ENCODE measurements at places on chromosomes 4 and X. TPM values are rescaled to one million over a fixed set of nuclear protein-coding genes. Genes with fewer than 3 reads are reported as not detected.

DNA sequence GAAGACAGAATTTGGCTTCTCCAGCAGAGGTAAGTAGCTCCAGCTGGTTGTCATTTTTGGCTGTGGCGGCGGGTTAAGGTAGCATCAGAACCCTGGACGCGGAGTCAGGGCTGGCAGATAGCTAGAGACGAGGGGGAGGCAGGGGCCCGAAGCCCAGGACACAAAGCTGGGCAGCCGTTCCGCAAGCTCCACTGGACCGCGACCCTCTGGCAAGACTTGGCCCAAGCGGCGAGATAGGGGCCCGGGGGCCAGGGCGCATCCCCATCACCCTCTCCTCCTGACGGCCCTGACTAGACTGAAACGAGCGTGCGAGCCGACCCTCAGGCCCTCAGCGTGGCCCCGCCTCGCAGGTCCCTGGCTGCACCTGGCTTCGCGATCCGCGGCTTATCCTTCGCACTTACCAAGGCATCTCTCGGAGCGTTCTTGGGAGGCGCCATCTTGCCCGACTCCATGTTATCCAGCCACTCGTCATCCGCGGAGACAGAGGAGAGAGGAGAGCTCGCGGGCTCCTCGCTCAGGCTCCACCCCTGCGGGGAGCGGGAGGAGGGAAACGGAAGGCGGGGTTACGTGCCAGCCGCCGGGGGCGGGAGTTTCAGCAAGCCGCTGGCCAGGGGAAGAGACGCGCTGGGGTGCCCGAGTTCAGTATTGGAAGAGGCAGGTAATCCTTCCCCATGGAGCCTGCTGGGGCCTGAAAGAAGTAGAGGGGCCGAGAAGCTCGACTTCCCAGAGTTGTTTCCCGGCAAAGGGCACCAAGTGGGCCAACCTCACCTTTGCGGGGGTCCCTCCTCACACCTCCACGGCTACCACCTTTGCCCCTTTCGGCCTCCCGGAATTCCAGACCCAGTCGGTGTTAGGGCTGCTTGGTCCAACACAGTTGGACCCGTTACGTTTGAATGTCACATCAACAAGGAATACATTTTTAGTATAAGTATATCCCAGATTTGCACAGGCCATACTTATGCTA lies at the start of gene TAF9B:
Gene TAF9B, minus strand, starts transcription at position 491 of the 964 bp plus-strand sequence. Its CDS starts 39 bp downstream, at position 452.
- H3K27ac ChIP-seq = no peak within 1 kb of the TSS
- no peaks in the 10 kb centered on the region for H3K27me3 ChIP-seq
- peak; percentile 93 for DNase-seq
- no peak within 1 kb of the TSS for H3K4me3 ChIP-seq
- H3K4me1 ChIP-seq = no peaks in the 10 kb centered on the region

DNA sequence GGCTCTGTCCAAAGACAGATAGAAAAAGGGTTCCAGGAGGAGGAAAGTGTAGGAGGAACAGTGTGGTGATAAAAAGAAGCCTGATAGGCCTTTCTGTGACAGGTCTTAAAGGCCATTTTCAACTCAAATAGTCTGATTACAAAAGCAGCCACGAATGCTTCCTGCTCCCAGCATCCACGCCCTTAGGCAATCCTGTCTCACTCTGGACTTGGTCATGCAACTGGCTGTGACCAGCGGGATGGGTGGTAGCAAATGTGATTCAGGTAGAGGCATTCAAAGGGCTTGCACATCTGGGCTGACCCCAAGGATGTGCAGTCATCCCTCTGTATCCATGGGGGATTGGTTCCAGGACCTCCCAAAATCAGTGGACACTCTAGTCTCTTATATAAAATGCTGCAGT lies 14.4 kb upstream of the SEPSECS start:
- H3K4me1 ChIP-seq = no peaks in the 10 kb centered on the region
- no peaks in the 10 kb centered on the region for H3K27me3 ChIP-seq
- no peak overlapping the region for H3K4me3 ChIP-seq
- no peaks in the 10 kb centered on the region for H3K36me3 ChIP-seq
- DNase-seq = no peak

CCDC120 gene
- total RNA-seq = 13.0 TPM

GRCh38 chr4:147651563-147651962 lies 32.4 kb downstream of the PRMT9 start:
- H3K27ac ChIP-seq = no peak overlapping the region
- DNase-seq = no peak
- H3K36me3 ChIP-seq = peaks cover 20% of the 10 kb centered on the region
- no peaks in the 10 kb centered on the region for H3K27me3 ChIP-seq
- H3K4me3 ChIP-seq = no peak overlapping the region

HPGDS gene
- total RNA-seq = not detected

- H3K27ac ChIP-seq = no peak overlapping the region
- no peaks in the 10 kb centered on the region for H3K27me3 ChIP-seq
- H3K4me1 ChIP-seq = no peaks in the 10 kb centered on the region
- H3K36me3 ChIP-seq = no peaks in the 10 kb centered on the region
- H3K4me3 ChIP-seq = no peak overlapping the region
These were observed 43.6 kb downstream of the UNC5C start for GRCh38 chr4:95505151-95505550.

- no peaks in the 10 kb centered on the region for H3K36me3 ChIP-seq
- no peaks in the 10 kb centered on the region for H3K27me3 ChIP-seq
- no peak overlapping the region for H3K27ac ChIP-seq
These were observed 135.7 kb upstream of the MAP3K15 start for GRCh38 chrX:19650996-19651395.

- no peak overlapping the region for H3K27ac ChIP-seq
- peak; percentile 49 for DNase-seq
- H3K27me3 ChIP-seq = no peaks in the 10 kb centered on the region
- H3K4me1 ChIP-seq = no peaks in the 10 kb centered on the region
- no peak overlapping the region for H3K4me3 ChIP-seq
- H3K36me3 ChIP-seq = peaks cover 3% of the 10 kb centered on the region
These were observed 179.1 kb upstream of the MAB21L2 start for GRCh38 chr4:150402871-150403272.

LDB2 gene
- total RNA-seq = 16.3 TPM

- no peak overlapping the region for H3K4me3 ChIP-seq
- H3K36me3 ChIP-seq = no peaks in the 10 kb centered on the region
- H3K4me1 ChIP-seq = no peaks in the 10 kb centered on the region
- peak; percentile 85 for DNase-seq
- H3K27ac ChIP-seq = no peak overlapping the region
These were observed 639.9 kb downstream of the SPOCK3 start for GRCh38 chr4:166594326-166594946.

- H3K4me1 ChIP-seq = no peaks in the 10 kb centered on the region
- DNase-seq = no peak
- no peak overlapping the region for H3K4me3 ChIP-seq
- no peaks in the 10 kb centered on the region for H3K36me3 ChIP-seq
- no peak overlapping the region for H3K27ac ChIP-seq
These were observed 589.2 kb downstream of the SH3BGRL start for GRCh38 chrX:81791086-81791485.

SMIM43 gene
- not detected for total RNA-seq

HELT gene
- not detected for total RNA-seq

GPR173 gene
- 7.0 TPM for total RNA-seq

DNA sequence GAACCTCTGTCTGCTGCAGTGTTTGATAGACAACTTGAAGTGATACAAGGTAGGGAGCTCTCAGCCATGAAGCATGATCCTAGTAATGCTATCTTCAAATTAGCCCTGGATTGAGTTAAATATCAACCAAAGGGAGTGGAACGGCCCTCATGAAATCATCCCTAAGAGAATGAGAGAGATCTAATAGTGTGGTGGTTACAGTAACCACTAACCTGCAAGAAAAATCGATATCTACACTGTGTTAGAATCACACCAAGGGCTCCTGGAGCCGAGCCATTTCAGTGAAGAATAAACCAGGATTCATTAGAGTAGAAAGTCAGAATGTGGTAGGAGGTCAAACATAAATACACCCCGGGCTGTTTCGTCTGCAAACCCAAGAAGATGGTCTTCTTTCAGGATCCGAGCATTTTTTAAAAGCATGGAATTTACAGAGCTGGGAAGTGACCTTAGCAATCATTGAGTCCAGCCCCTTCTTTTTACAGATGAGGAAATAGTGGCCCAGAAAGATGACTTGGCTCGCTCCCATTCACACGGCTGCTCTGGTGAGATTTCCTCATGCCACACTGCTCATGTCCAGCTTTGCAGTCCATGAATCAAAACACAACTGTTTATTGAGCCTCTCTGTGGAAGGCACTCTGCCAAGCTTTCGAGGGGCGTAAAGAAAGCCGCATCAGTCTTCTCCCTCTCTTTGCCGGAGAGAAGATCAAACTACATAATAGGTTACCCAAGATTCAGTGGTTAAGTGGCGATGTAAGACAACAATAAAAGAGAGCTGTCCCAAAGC lies 5.5 kb upstream of the DCTD start:
- no peaks in the 10 kb centered on the region for H3K27me3 ChIP-seq
- H3K4me3 ChIP-seq = no peak overlapping the region
- no peak for DNase-seq

STPG2 gene
- 0.41 TPM for total RNA-seq

GRCh38 chr4:1556541-1557220 lies 127.4 kb downstream of the FAM53A start:
- H3K27me3 ChIP-seq = no peaks in the 10 kb centered on the region
- H3K4me3 ChIP-seq = no peak overlapping the region
- H3K27ac ChIP-seq = no peak overlapping the region
- peak; percentile 75 for DNase-seq

- no peak overlapping the region for H3K27ac ChIP-seq
- no peaks in the 10 kb centered on the region for H3K36me3 ChIP-seq
- DNase-seq = no peak
These were observed 27.3 kb upstream of the TET2 start for GRCh38 chr4:105119356-105119755.

DNA sequence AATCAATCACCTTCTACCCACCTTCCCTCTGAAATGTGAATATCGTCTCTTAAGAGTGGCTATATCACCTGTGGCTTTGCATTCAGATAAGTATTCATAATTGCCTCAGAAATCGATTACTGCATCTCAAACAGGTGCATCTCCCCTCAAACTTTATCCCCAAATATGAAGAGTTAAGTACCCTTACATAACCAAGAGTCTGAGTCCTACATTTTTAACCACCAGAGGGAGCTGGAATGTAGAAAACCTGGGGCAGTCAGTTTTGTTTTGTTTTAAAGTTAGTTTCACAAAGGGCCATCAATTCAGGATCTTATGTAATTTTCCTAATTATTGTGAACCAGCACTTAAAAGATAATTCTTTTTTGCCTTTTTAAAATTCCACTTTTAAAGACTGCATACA lies 5.7 kb downstream of the TCEANC start:
- H3K27me3 ChIP-seq = no peaks in the 10 kb centered on the region
- no peak overlapping the region for H3K4me3 ChIP-seq
- H3K36me3 ChIP-seq = no peaks in the 10 kb centered on the region
- H3K4me1 ChIP-seq = no peaks in the 10 kb centered on the region
- DNase-seq = no peak

DNA sequence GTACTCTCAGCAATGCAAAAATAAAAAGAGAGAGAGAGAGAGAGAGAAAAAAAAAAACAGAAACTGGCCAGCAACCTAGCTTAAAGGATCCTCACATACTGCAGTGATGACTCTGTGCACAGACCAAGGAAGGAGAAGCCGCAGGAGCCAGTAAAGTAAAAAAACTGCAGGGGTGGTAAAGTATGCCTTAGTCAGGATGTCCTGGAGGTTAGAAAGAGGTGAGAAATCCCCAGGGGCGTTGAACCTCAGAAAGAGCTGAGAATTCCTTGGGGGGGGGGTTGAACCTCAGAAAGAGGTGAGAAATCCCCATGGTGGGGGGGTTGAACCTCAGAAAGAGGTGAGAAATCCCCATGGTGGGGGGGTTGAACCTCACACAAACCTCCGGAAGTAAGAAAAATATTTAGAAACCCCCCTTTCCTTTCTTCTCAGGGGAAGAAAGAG lies 48.0 kb downstream of the MAGEA9 start:
- peak overlapping the region; percentile 91 for H3K27ac ChIP-seq
- no peaks in the 10 kb centered on the region for H3K27me3 ChIP-seq
- peak; percentile 69 for DNase-seq
- H3K4me1 ChIP-seq = no peaks in the 10 kb centered on the region
- H3K4me3 ChIP-seq = peak overlapping the region; percentile 74
- no peaks in the 10 kb centered on the region for H3K36me3 ChIP-seq

GRCh38 chrX:37896511-37896890 lies 49.1 kb upstream of the DYNLT3 start:
- H3K36me3 ChIP-seq = no peaks in the 10 kb centered on the region
- no peaks in the 10 kb centered on the region for H3K27me3 ChIP-seq
- H3K4me3 ChIP-seq = no peak overlapping the region
- no peaks in the 10 kb centered on the region for H3K4me1 ChIP-seq
- no peak overlapping the region for H3K27ac ChIP-seq
- no peak for DNase-seq

SLC25A14 gene
- total RNA-seq = 16.4 TPM

GRCh38 chrX:71195964-71196649 lies 26.9 kb upstream of the GJB1 start:
- H3K27me3 ChIP-seq = no peaks in the 10 kb centered on the region
- H3K36me3 ChIP-seq = no peaks in the 10 kb centered on the region
- H3K4me1 ChIP-seq = no peaks in the 10 kb centered on the region
- no peak overlapping the region for H3K4me3 ChIP-seq
- peak; percentile 59 for DNase-seq

GRCh38 chrX:11758400-11759171 lies 549 bp downstream of the MSL3 start:
- H3K4me1 ChIP-seq = no peaks in the 10 kb centered on the region
- no peaks in the 10 kb centered on the region for H3K27me3 ChIP-seq
- peak overlapping the region; percentile 81 for H3K27ac ChIP-seq
- peaks cover 21% of the 10 kb centered on the region for H3K36me3 ChIP-seq
- H3K4me3 ChIP-seq = peak overlapping the region; percentile 92

RAB39B gene
- total RNA-seq = 4.8 TPM

DNA sequence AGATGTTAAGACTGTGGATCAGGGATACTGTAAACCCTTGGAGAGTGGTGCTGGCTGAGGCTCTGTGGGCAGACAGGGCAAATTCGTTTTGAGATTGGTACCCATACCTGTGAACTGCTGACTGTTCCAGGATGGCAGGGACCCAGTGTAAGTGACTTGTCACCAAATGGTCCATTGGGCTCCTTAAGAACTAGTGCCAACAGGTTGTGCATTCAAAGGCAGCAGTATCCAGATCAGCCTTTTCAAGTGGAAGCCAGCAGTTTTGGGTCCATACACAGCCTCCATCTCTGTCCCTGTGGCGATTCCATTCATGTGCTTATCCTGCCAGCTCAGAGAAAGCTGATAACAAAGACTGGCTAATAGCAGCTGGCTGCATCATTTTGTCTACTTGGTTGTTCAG lies 84.0 kb upstream of the SCOC start:
- DNase-seq = no peak
- no peak overlapping the region for H3K27ac ChIP-seq
- H3K36me3 ChIP-seq = no peaks in the 10 kb centered on the region
- no peak overlapping the region for H3K4me3 ChIP-seq
- no peaks in the 10 kb centered on the region for H3K27me3 ChIP-seq

BST1 gene
- total RNA-seq = 0.80 TPM

SMIM10L2A gene
- total RNA-seq = 6.7 TPM

GALNTL6 gene
- total RNA-seq = 1.1 TPM

- no peaks in the 10 kb centered on the region for H3K27me3 ChIP-seq
- DNase-seq = no peak
- H3K4me1 ChIP-seq = no peaks in the 10 kb centered on the region
- no peak overlapping the region for H3K27ac ChIP-seq
These were observed 337.3 kb upstream of the DIPK2B start for GRCh38 chrX:45537936-45538335.
